ENCODE measurements at places on chromosomes 2 and 18.

- no peak for DNase-seq
Measured at GRCh38 chr2:23427976-23428375, 43.0 kb downstream of the KLHL29 start.

- DNase-seq, result no peak
Measured at GRCh38 chr2:32522770-32523169, 105.1 kb upstream of the TTC27 start.

- no peak for DNase-seq
Measured at GRCh38 chr2:212364112-212364985, 174.3 kb downstream of the ERBB4 start.

DNA sequence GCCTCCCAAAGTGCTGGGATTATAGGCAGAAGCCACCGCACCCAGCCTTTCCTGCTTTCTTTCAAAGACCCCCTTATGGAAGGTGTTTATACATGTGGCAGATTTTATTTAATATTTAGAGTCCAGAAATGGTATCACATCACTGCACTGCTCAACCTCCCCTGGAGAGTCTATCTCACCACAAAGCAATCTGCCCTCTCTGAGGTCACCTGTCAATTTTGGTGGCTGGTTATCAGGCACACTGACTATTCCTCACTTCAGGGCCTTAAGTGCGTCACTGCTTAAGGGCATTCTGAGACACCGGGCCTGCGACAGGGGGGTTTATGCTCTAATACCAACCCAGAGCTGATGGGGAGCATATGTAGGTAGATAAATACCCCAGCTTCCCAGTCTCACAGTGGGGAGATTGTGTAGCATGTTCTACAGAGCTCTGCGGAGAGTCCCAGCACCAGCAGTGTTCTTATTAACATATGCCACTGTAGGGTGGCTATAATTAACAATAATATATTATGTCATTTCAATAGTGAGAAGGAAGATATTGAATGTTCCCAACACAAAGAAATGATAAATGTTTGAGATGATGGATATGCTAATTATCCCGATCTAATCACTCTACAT is 42.7 kb upstream of the ZDBF2 start:
- DNase-seq, result no peak

DNA sequence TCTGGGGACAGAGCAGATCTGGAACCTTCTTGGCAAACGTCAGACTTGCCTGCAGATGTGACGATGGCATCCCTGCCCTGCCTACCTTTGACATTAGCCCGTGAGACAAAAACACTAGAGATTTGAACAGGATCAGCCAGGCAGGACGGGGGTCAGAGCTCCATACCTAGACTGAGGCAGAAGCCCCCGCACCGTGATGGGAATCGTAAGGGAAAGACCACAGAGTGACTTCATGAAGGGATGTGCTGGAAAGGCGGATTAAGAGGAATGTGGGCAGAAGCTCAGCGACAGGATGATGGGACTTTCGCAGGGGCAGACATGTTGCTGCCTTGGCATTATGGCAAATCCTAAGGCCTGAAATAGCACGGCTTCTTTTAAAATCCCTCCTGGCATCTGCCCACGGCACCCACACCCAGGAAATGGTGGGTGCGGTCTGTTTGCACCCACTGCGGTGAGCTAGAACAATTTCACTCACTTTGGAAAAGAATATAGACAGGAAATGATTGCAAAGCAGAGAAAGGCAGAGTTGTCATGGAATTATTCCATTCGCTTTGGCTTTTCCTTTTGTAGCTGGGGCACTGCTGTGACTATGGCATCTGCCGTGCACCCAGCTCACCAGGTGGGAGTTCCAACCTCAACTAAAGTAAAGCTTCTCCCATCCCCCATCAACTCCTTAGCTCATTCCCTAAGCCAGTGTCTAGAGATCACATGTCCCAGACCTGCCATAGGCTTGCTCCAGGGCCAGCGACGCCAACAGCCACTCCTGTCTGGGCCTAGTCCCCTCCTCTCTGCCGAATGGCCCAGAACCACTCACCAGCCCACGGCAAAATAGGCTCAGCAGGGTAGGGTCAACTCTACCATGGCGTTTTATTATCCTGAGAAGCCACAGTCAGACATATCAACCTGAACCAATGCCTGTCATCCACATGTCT is 112.7 kb upstream of the NPAS2 start:
- no peak for DNase-seq

GRCh38 chr2:173851141-173851641 is 114.0 kb downstream of the SP3 start:
- no peak for DNase-seq

DNA sequence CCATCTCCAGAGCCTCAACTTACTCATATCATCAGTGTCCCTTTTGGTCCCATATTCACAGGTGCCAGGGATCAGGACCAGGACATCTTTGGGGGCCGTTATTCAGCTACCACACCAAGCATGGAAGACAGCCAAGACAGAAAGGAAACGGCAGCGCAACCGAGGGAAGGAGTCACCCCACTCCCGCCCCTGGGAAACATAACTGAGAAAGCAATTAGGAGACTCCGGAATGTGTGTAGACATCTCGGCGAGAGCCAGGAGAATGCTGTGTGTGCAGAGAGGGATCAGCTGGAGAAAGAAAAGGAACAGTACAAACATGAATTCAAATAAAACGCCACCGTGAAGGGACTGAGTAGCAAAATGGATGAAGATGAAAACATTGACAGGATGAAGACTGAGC is 13.4 kb upstream of the BOK start:
- no peak for DNase-seq

DNA sequence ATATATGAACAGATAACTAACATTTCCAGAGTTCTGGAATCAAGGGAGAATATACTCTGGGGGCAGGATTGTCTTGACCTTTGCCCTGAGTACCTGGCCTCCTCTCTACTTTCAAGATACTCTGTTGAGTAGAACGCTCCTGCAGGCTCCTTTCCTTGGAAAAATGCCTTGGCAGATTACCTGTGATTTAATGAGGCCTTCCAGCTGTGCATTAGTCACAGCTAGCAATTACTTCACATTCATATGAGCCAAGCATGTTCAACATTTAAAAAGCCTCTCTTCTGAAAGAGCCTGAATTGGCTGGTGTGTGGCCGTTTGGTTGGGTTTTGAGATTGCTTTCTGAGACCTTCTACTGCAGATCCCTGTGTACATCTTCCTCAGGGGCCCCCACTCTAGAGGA is 142.2 kb downstream of the PLCL1 start:
- no peak for DNase-seq

- no peak for DNase-seq
Measured at GRCh38 chr2:182259629-182260150, 167.1 kb downstream of the PDE1A start.

- DNase-seq, result no peak
Measured at GRCh38 chr18:76619621-76620315, 124.7 kb upstream of the ZNF516 start.

GRCh38 chr18:74114116-74114515 is 33.5 kb downstream of the FBXO15 start:
- no peak for DNase-seq

- DNase-seq, result no peak
Measured at GRCh38 chr2:88828397-88829137, 137.1 kb downstream of the RPIA start.

DNA sequence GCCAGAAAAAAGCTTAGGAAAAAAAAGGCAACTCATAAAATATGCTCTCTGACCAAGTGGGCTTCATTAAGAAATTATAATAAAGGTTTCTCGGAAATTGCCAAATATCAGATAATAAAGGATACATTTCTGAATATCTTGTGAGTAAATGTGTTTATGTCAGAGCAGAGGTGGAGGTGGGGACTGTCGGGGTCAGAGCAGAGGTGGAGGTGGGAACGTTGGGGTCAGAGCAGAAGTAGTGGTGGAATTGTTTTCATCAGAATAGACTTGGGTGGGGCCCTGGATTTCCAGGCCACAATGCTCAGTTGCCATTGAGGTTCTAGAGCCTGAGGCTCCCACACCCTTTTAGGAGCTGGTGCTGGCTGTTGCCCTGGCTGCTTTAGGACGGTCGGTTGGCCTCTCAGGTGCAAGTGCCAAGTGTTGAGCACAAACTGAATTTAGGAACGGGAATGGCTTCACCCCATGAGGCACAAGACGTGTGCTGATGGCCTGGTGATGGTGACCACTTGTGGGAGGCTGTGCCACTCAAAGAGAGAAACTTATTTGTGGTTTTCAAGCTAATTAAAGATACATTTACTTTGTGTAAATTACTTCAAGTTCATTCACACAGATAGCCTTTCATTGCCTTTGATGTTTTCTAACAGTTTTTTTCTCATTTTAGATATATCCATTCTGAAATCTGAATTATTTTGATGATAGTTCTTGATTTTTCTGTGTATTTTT is 131.5 kb downstream of the ATP9B start:
- no peak for DNase-seq

GRCh38 chr2:38720613-38721241 is 30.4 kb downstream of the SRSF7 start:
- peak; percentile 2 for DNase-seq

- DNase-seq, result no peak
Measured at GRCh38 chr18:3139406-3139805, 80.4 kb downstream of the MYOM1 start.

DNA sequence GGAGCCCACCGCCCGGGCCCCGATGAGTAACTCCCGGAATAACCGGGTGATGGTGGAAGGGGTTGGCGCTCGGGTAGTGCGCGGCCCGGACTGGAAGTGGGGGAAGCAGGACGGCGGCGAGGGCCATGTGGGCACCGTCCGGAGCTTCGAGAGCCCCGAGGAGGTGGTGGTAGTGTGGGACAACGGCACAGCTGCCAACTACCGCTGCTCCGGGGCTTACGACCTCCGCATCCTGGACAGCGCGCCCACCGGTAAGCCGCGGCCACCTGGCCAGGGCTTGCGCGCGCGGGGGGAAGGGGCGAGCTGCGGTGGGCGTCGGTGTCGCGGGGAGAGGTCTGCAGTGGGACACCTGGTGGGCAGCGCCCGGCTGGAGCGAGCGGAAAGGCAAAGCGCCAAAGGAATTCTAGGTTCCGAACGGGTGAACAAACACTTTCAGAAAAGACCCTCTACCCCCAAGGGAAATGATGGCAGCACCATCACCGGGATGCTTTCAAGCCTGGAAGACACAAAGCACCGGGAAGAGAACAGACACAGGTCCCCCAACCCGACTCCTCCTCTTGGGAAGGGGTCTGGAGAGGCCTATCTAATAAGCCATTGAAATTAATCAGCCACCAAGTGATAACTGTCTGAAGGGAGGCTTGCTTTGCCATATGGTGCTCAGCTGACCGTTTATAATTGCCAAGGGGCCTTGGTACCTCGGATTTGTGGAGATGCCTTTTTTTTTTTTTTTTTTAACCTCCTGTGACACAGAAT is 1.1 kb downstream of the MIB1 start:
- no peak for DNase-seq

GRCh38 chr2:144467502-144468137 is 52.3 kb downstream of the ZEB2 start:
- no peak for DNase-seq

DNA sequence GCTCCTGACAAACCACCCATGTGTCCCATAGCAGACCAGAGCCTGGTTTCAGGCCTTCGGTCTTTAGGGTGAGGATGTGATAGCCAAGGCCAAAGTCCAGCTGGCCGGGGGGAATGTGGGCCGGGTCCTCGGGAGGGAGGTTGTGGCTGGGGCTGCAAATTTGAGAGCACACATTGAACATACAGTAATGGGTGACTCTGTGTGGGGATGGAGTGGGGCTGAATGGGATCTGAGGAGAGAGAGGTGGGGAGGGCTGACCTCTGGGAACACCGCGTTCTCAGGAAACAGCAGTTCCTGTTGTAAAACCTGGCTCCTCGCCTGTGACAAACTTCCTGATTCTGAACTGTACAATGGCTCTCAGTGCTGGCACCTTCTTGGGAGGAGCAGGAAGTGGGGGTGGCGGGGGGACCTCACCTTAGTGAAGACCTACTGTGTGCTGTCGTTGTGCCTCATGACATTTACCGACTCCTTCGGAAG is 48.8 kb downstream of the MCFD2 start:
- DNase-seq, result no peak

DNA sequence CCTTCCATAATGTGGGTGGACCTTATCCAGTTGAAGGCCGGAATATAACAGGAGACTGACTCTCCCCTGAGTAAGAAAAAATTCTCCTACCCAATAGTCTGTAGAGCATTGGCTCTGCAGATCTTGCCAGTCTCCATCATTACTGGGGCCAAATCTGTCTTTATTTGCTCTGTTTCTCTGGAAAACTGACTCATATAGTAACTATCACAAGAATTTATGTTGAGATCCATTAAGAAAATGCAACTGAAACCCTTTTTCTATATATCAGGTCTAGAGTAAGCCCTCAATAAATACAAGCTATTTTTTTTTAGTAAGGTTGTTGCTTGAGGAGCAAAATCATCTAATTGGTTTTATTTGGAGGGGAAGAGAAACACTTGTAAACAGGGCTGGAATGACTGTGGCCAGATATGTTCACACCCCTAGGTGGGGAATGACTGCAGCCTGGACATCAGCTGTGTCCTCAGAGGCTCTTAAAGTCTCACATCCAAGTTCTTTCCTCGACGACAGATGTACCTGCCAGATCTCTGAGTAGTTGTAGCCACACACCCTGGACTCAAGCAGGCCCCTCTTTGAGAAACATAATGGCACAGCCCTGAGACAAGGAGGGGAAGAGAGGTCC is 339.7 kb downstream of the TNS1 start:
- DNase-seq, result no peak

GRCh38 chr18:79755496-79756142 is 42.1 kb upstream of the KCNG2 start:
- DNase-seq, result peak; percentile 7

- no peak for DNase-seq
Measured at GRCh38 chr18:75074196-75075015, 134.5 kb downstream of the PTGR3 start.

DNA sequence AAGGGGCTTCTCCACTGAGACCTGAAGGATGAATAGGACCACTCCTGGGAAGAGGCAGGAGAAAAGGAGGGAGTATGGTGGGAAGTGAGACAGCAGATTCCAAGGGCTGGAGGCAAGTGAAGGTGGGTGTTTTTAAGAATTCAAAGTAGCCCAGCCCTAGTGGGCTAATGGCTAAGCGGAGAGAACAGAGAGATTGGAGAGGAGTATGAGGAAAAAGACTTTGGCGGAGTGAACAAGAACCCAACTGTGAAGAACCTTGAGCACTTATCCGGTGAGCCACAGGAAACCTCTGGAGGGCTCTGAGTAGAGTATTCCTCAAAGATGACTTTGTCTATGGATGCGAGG is 142.6 kb downstream of the COPS8 start:
- DNase-seq, result no peak

GRCh38 chr2:152537081-152537651 is 180.1 kb downstream of the PRPF40A start:
- no peak for DNase-seq

GRCh38 chr2:106142683-106143082 is 51.4 kb downstream of the UXS1 start:
- DNase-seq, result no peak

- DNase-seq, result no peak
Measured at GRCh38 chr2:11344956-11345677, 681 bp upstream of the ROCK2 start.

- no peak for DNase-seq
Measured at GRCh38 chr2:49265471-49265870, 111.2 kb upstream of the FSHR start.

GRCh38 chr2:55986001-55986400 is 62.4 kb upstream of the EFEMP1 start:
- no peak for DNase-seq

- DNase-seq, result no peak
Measured at GRCh38 chr18:5451150-5451549, 92.6 kb downstream of the EPB41L3 start.
